ENCODE measurements at places on chromosomes 6 and 20.

DNA sequence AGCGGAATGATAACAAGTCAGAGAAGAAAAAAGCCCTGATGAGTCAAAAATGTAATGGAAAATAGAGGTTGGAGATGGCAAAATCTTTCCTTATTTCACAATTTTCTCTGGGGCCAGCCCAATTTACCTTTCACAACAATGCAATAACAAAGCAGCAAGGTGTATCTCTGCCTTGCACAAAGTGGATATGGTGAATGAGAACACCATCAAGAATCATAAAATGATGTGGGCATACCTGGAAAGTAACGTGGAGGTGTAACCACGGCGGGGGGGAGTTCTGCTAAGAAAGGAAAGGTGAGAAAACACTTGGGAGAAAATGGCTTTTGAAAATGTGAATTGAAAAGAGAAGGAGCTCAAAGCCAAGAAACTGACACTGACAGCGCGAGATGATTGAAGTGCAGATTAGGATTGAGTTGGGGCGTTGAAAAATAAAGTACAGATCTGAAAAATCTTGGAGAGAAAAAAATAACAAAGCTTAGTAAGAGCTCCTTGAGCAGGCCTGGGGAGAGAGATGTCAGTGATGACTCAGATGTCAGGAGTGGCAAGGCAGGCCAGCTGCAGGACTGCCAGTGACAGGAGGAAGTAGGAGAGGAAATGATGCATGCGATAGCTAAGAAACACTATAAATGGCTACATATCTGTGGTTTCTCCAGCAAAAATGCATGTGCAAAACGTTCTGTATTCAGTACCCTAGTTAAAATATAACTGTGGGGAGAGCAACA, 26.2 kb downstream of the ARHGAP18 start:
- DNase-seq, result peak; percentile 100

DNA sequence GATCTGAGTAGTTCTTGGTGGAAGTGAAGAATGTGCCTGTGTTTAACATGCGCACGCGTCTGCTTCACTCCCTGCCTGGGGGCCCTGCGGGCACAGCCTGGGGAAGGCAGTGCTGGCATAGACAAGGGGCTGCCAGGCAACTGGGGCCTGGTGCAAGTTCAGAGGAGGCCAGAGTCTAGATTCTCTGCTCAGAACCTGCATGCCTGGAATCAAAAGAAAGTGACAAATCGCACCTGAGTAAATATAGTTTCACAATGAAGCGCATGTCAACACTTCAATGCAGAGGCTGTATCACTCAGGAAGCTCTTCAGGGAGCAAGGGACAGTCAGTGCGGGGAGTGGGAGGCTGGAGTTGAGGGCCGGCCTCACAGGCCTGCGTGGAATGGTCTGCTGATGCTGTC, 24.2 kb upstream of the PPP1R14C start:
- no peak for DNase-seq

GRCh38 chr6:79302341-79302740, 67.9 kb upstream of the HMGN3 start:
- no peak for DNase-seq

GRCh38 chr6:5435449-5435848, 174.1 kb downstream of the FARS2 start:
- peak; percentile 77 for DNase-seq

GRCh38 chr6:137246791-137247202, 27.6 kb upstream of the IFNGR1 start:
- DNase-seq, result no peak

- peak; percentile 99 for DNase-seq
These were observed 39.2 kb downstream of the ZMYND8 start for GRCh38 chr20:47317127-47317895.

- DNase-seq, result no peak
These were observed 10.2 kb upstream of the DNAJC5 start for GRCh38 chr20:63884506-63885263.

- DNase-seq, result no peak
These were observed 10.7 kb downstream of the ZFAND3 start for GRCh38 chr6:37830225-37830624.

GRCh38 chr20:2701671-2702081, 9.1 kb downstream of the EBF4 start:
- DNase-seq, result no peak

GRCh38 chr6:43496370-43497128, 13.6 kb downstream of the LRRC73 start:
- peak; percentile 52 for DNase-seq

GRCh38 chr20:38132156-38132909, 32.7 kb downstream of the TGM2 start:
- DNase-seq, result no peak

- peak; percentile 80 for DNase-seq
These were observed 78.0 kb upstream of the TMEM181 start for GRCh38 chr6:158481690-158482473.
